Stimulated activated CD8-positive, alpha-beta memory T cell treated with anti-CD3 and anti-CD28 coated beads, Interleukin-2, amount 100 ng/mL, for 1 hour (primary cell): ENCODE measurements at places on chromosomes 1 and 21.

DNA sequence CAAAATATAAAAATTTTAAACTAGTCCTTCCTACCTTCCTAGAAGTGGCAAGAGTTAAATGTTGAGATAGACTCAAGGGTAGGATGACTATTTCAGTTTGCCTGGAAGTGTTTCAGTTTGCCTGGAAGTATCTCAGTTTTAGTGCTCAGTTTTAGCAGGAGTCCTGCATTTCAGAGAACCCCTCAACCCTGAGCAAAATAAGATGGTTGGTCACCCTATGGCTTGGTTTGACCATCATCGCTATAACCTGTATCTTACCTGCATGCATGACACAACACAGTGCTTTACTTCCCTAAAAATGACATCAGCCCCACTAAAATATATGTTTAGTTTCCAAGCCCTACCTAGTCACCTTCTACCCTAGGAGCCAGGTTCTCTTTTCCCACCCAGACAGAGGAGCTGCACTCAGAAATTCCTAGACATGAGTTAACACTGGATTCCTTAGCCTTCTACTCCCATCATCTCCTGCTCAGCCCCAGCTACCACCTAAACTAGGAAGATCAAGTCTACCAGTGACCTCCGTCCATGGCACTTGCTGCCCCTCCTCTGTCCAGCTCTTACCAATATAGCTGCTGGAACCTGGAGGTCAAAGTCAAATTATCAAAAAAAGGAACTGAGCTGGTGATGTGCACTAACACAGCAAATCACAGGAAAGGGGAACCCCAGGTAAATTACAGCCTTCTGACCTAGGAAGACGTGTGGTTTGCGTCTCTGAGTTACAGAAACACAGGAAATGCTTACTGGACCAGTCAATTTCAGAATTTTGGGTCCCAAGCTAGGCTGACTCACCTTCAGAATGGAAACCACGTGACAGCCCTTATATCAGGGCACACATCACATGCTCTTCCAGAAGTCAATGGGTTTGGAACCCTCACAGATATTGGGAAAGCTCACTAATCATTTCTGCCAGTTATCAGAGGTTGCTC is 2.2 kb upstream of the G0S2 start:
- no peak for DNase-seq

DNA sequence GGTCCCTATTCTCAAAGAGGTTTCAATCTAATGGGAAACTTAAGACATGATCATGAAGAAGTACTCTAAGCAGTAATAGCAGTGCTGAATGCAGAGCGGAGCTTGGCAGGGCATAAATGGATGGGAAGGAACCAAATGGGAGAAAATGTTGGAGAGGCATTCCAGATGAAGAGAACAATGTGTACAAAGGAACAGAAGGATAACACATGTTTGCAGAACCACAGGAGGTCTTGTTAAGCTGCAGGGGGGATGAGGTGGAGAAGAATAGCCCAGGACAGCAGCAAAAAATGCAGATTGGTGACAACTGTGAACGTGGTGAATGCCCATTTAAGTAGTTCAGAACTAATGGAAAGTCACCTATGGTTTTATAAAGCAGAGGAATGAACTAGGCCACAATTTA is 99.1 kb downstream of the ASTN1 start:
- DNase-seq: no peak

DNA sequence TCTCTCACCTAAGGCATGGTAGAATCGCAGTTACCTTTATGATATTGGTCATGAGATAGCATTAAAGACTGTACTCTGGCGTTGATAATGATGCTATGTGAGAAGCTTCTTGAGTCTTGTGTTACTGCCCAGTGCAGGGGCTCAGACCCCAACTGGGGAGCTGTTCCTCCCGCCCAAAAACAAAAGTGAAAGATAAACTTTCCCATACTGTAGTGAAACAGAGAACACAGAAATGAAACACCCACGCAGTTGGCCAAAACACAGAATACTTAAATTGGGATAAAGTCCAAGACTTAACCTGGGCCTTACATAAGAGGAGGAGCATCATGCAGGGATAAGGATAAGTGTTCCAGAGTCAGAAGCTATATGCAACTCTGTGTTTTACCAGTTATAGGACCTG is 130.6 kb downstream of the HHIPL2 start:
- no peak for DNase-seq

DNA sequence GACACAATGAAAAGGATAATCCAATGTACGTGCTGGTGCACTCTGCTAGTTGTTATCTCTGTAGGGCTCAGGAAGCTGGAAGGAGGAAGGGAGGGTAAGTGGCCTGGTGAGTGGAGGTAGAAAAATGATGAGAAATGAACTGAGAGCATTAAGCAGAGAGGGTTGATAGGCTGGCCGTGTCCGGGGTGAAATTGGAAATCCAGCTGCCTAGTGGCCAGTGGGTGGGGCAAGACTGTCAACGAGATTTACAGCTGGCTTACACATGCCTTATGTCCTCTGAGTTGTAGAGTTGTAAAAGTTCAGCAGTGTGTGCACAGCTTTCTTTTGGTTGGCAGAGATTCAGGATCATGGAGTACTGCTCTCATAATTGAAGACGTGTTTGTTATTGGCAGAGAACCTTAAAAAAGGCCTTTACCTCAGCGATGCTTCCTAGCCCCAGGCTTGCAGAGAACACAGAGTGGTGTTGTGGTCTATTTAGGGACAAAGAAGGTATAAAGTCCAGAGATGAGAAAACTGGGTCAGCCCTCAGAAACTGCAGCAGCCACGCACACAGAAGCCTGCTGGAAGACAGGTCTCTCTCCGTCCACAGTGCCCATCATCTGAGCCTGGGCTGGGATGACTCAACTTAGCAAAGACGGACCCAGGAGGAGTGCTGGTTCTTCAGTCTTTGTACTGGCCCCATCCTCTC is 132.4 kb downstream of the EDEM3 start:
- DNase-seq: no peak

DNA sequence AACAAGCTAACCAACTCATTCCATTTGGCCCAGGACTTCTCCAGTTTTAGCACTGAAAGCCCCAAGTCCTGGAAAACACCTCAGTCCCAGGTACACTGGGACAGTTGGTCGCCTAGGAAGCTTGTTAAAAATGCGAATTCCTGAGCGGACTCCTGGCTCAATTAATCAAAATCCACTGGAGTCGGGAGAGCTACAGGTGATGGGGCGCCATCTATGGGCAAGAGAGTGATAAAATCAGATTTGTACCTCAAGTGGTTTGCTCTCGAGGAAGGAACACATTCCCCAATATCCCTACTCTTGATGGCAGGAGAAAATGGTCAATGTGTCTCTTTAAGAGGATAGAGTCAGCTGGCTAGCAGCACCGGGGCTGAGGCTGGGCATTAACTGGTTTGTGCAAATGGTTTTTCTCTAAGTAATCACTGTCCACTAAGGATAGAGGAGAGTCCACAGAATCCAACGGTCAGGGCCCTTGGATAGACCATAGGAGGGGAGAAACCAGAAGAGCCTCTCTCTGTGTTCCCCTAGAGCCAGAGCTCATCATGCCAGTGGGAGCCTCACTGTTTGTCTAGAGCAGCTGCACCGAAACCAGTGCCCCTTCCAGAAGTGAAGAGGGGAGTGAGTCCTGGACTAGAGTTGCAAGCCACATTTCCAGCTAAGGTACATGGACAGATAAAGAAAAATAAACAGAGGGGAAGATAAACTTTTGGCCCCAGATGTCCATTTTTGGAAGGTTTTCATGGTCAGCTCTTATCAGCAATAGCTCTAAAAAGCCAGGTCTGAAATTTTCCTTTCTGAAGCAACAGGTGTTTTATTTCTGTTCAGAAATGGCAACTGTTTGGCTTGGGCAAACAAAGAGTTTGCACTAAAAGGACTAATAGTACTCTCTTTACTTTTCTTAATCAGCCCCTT is 148.5 kb downstream of the TENT5C start:
- peak; percentile 19 for DNase-seq

- no peak for DNase-seq
These were observed 191.6 kb downstream of the HIVEP3 start for GRCh38 chr1:41726899-41727748.

GRCh38 chr1:237788069-237788468 is 102.7 kb downstream of the ZP4 start:
- no peak for DNase-seq

DNA sequence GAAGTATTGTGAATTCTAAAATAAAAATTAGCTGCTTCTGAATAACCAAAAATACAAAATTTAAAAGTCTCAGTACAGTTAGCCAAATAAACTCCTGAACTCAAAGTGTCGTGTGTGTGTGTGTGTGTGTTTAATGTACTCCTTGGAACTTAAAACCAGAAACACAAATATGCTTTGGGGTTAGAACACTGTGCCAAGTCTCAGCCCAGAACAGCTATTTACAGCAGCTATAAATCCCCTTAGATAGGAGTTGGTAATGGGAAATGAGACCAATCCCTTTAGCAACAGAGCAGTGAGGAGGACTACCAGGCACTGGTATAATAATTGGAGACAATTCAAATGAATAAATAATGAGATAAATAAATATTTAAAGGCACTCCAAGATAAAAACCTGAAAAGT is 83.1 kb downstream of the PATJ start:
- no peak for DNase-seq

- no peak for DNase-seq
These were observed 31.0 kb downstream of the PALMD start for GRCh38 chr1:99676876-99677275.

DNA sequence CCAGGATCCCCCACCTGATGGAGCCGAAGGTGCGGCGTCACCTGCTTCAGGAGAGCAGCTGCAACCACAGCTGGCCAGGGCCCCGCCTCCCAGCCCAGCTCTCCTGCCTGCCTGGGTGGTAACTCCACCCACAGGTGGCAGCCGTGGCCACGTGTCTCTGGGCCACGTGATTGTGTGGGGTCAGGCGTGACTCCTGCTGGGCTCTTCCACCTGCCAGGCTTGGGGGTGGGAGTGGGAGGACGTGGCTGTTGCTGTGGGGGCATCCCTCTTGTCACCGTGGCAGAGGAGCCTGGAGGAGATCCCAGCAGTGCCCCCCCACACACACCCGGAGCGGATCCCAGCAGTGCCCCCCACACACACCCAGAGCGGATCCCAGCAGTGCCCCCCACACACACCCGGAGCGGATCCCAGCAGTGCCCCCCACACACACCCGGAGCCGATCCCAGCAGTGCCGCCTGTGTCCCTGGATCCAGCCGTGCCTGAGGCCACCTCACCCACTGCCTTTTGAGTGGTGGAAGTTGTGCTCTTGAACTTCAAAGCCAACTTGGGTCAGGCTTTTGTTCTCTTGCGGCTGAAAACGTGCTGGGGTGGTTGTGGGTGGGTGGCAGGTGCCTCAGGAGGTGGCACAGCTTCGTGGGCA is 32.2 kb downstream of the POFUT2 start:
- DNase-seq: no peak

DNA sequence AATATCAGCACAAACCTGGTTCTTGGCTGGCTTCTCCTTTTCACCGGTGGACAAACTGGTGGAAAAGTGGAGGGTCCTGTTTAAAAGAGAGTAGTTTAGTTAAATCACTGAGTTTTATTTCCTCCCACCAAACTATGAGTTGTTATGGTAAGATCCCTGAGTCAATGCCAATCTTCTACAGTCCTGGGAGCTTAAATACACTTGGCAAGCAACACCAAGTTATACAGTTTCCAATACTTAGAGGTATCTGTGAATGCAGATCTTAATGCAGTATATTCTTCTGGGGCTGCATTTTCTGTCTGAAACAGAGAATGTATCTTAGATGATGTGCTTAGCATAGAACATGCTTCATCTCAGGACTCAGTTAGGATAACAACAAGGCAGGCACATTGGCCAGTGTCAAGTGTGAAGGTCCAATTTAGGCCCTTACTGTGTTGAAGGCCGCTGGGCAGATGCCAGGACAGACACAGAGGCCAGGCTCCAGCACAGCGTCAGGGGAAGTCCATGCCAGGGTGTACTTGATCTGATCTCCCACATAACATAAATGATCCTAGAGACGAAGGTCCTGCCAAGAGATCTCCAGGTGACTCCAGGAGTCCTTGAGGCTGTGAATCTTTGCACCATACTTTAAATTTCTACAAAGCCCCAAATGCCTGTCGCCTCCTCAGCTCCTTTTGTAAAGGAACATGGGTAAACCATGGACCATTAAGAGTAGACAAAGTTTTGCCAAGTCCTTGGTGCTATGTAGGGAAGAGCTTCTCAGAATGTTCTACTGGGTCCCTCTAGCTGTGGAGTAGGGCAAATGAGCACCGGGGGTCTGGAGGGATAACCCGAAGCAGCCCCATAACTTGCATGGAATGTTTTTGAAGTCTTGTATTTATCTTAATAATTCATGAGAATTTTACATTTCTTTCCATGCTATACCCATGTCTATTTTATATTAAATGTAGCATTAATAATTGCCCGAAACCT is 76.8 kb downstream of the KCNJ15 start:
- DNase-seq: no peak

GRCh38 chr1:228171221-228171891 is 5.8 kb downstream of the IBA57 start:
- no peak for DNase-seq

- DNase-seq: no peak
These were observed 86.4 kb downstream of the RGL1 start for GRCh38 chr1:183891158-183891856.

GRCh38 chr1:84603223-84603622 is 29.0 kb upstream of the CTBS start:
- no peak for DNase-seq

DNA sequence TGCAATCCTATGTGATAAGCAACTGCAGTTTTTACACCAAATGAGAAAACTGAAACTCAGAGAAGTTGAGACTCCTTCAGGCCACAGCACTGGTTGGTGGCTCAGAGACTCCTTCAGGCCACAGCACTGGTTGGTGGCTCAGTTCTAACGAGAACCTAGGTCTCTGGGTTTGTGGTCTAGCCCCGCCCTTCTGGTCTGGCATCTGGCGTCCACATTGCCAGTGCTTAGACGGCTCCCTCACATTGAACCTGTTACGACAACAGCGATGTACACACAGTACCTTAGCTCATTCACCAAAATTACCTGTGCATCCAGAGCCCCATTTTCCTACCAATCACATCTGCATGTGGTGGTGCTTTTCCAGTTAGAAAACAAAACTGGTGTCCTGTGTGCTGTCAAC is 66.1 kb downstream of the NID1 start:
- DNase-seq: peak; percentile 11

GRCh38 chr1:2874607-2875480 is 73.4 kb upstream of the TTC34 start:
- no peak for DNase-seq

- peak; percentile 68 for DNase-seq
These were observed at the start of gene HLCS for GRCh38 chr21:36966066-36966820. HLCS (minus strand) TSS chr21:36966669; CDS start chr21:36966638, 31 bp downstream.

DNA sequence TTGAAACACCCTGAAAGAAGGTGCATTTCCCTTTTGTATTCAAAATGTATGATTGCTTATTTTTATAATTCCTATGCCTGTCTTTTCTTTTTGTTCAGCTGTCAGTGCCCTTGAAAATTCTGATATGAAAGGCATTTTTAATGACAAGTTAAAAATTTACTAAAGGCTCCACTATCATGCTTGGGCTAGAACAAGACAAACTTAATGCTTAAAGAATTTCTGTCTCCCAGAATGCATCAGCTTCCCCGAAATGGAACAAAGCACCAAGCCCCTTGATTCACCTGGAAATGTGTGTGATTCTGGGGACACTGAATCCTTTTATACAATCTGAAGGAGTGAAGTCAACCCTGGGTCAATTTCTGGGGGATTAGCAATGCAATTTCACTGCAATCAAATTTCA is 457.5 kb downstream of the LMO4 start:
- DNase-seq: no peak

GRCh38 chr1:40659649-40659947 is 5.9 kb downstream of the RIMS3 start:
- no peak for DNase-seq
